Colonic mucosa (tissue), 4 donors: ENCODE measurements at places on chromosomes 2 and 18. TPM values are rescaled to one million over a fixed set of nuclear protein-coding genes. Genes with fewer than 3 reads are reported as not detected.

DNA sequence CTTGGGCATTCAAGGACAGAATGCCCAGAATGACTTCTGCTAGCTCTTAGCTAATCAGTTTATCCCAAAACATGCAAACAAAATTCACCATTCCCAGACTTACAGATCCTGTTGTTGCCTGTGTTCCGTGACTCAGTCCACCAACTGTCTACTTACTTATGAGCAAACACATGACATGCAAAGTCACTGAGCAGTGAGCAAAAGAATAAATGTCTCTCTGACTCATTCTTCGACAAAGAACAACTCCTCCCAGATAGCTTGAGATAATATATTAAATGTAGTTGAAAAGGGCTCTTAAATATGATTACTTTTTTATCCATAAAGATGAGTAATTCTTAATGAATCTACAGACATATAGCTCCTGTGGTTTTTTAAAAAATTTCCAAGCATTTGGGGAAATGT, 9.0 kb upstream of the CREG2 start:
- H3K36me3 ChIP-seq = no peaks in the 10 kb centered on the region
- no peaks in the 10 kb centered on the region for H3K27me3 ChIP-seq
- DNase-seq = no peak
- H3K4me3 ChIP-seq = no peak overlapping the region
- H3K27ac ChIP-seq = no peak overlapping the region
- H3K4me1 ChIP-seq = no peaks in the 10 kb centered on the region

GRCh38 chr2:230691005-230691647, 21.5 kb upstream of the CAB39 start:
- H3K4me1 ChIP-seq = no peaks in the 10 kb centered on the region
- H3K4me3 ChIP-seq = no peak overlapping the region
- no peaks in the 10 kb centered on the region for H3K27me3 ChIP-seq
- DNase-seq = no peak

GRCh38 chr2:215489288-215489848, 53.5 kb upstream of the FN1 start:
- H3K4me3 ChIP-seq = no peak overlapping the region
- H3K4me1 ChIP-seq = no peaks in the 10 kb centered on the region
- no peak for DNase-seq
- no peaks in the 10 kb centered on the region for H3K36me3 ChIP-seq
- no peak overlapping the region for H3K27ac ChIP-seq

- H3K4me3 ChIP-seq = no peak overlapping the region
- H3K27ac ChIP-seq = no peak overlapping the region
- no peaks in the 10 kb centered on the region for H3K4me1 ChIP-seq
- no peaks in the 10 kb centered on the region for H3K27me3 ChIP-seq
These were observed 12.3 kb downstream of the TMEM237 start for GRCh38 chr2:201631041-201631440.

Gene FEV
- total RNA-seq = 2.9 TPM
